Central memory CD4-positive, alpha-beta T cell (primary cell): ENCODE measurements at places on chromosomes 6 and 20.

GRCh38 chr20:53685070-53685595, 91.5 kb upstream of the ZNF217 start:
- DNase-seq, result no peak

DNA sequence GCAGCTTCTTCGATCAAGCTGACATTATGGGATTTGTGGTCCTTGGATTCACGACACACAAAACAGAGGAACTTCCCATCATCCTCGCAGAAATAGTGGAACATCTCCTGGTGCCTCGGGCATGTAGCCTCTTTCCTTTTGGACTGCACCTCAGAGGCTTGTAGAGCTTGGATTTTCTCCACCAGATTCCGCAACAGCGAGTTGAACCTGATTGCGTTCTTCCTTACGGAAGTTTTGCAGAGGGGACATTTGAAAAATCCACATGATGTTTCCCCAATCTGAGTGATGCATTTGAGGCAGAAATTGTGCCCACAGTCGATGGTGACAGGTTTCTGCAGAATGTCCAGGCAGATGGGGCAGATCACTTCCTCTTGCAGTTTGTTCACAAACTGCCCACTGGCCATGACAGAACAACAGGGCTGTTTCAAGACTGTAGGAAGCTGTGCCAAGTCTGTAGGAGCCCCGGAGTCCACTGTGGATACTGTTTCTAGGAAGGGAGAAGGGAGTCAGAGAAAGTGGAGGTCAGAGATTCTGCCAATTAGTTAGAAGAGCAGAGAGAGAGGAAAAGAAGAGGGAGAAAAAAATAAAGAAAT, 392 bp downstream of the TRIM31 start:
- no peak for DNase-seq

- no peak for DNase-seq
Observed at GRCh38 chr20:440636-441035, 21.7 kb downstream of the TBC1D20 start.

- no peak for DNase-seq
Observed at GRCh38 chr20:33061658-33062028, 7.9 kb downstream of the BPIFB3 start.

DNA sequence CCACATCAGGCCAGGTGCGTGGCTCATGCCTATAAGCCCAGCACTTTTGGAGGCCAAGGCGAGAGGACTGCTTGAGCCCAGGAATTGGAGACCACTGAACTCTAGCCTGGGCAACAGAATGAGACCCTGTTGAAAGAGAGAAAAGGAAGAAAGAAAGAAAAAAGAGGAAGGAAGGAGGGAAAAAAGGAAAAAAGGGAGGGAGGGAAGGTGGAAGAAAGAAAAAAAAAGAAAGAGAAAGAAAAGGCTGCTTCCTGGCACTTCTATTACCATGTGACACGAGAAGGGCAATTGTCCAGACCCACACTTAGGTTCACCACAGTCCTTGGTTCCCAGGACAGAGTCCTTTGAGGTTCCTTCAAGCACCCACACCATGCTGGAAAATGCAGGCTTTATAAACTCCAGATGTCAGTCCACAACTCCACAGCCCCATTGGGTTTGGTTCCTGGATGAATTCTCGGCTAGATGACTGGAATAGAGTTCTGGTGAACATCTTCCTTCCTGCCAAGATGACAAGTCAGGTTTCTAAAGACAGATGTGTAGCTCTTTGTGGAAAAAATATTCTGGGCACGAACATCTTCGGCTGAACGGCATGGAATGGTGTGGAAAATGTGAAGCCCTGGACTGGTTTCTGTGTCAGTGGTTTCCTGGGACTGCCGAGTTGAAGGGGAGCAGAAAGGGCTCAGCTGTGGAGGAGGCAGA, 32.5 kb downstream of the NT5E start:
- DNase-seq, result no peak

DNA sequence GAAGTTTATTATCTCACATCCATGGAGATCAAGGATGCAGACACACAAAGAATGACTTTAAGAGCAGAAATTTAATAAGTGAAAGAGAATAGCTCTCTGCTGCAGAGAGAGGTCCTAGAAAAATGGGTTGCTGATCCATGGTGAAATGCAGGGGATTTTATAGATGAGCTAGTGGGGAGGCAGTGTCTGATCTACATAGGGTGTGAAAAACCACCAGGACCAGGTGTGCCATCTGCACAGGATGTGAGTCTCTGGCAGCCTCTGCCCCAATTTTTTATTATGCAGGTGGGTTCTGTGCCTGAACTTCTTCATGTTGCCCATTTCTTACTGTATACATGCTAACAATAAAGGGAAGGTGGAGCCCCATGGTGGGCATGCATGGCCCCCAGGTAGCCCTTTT, 19.9 kb upstream of the NANP start:
- DNase-seq, result peak; percentile 3

DNA sequence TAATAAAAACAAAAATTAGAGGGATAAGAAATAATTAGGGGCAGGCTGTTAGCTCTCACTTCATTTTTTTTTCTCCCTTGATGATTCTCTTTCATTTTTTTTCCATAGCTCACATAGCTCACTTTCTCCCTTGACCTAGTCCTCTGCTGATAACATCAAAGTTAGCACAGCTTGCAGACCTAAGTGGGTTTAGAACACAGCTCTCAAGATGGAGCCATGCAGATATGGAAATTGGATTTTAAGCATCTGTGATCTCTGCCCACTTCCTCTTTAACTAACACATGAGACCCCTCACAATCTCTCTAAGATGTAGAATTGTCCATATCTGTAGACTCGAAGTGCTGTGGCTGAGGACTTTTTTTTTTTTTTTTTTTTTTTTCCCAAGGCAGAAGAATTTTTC, 257.1 kb downstream of the SOX4 start:
- DNase-seq, result no peak

- DNase-seq, result no peak
Observed at GRCh38 chr20:33991502-33991901, 2.2 kb upstream of the RALY start.

DNA sequence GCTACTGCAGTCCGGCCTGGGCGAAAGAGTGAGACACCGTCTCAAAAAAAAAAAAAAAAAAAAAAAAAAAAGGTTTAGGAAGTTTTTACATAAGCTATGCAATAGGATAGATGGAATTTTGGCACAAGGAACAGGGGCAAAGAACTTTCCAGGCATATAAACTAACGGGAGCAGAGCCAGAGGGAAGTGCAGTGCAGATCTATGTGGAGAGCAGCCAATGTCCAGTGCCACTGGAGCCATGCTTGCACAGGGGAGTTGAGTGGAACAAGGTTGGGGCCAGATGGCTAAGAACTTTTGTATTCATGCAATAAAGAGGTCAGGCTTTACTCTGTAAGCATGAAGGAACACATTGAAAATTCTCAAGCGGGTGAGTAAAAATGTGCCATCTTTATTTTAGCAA, 10.8 kb downstream of the SLC17A2 start:
- no peak for DNase-seq

GRCh38 chr6:116369964-116370759, 585 bp upstream of the DSE start:
- no peak for DNase-seq

DNA sequence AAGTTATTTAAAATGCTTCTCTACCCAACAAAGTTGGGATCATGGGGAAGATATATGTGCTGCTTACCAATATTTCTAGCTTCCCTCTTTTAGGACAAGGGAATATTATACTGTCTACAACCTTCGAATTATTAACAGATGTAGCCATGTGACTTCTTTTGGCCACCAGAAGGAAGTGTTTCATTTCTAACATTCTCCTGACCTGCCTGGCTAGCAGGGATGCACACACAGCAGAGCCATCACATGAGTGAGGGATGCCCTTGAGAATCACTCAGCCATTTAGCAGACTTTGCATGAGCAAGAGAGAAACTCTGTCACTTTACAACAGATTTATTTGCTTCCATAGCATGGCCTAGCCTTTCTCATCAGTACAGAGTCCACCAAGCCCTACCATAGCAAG, 230.7 kb upstream of the MARCKS start:
- DNase-seq, result no peak

- DNase-seq, result no peak
Observed at GRCh38 chr20:58048096-58048702, 180.3 kb downstream of the ANKRD60 start.

DNA sequence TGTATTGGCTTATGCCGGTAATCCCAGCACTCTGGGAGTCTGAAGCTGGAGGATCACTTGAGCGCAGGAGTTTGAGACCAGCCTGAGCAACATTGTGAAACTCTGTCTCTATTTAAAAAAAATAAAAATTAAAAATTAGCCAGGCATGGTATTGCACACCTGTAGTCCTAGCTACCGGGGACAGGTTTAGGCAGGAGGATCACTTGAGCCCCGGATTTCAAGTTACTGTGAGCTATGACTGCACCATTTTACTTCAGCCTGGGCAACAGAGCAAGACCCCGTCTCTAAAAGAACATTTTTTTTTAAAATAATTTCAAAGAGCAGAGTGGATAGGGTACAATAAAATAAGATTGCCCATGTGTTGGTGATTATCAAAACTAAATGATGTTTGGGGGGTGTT, 482.9 kb upstream of the SOX4 start:
- DNase-seq, result no peak

GRCh38 chr6:57297505-57297904, 19.9 kb upstream of the PRIM2 start:
- no peak for DNase-seq

DNA sequence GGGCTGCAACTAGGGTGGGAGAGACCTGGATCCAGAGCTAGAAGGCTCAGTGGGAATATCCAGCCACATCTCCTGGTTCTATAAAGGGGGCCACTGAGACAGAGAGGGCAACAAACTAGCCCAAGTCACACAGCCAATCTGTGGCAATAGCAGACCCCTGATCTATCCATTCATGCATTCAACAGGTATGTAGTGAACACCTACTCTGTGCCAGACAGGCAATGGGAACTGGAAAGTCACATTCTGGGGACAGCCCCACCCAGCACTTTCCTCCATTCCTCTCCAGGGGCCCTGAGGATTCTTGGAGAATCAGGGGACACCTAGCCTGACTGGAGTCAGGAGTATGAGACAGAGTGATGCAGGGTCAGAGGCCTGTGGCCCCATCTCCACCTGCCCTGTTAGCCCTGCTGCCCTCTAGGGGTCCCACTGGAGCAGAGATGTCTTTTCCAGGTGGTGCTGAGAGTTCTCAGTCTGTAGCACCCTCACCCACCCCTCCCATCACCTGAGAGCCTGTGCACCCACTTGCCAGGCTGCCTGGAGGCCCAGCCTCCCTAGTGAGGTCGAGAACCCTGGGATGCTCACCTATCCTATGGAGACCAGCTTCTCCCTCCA, 13.6 kb downstream of the BPIFA2 start:
- no peak for DNase-seq

DNA sequence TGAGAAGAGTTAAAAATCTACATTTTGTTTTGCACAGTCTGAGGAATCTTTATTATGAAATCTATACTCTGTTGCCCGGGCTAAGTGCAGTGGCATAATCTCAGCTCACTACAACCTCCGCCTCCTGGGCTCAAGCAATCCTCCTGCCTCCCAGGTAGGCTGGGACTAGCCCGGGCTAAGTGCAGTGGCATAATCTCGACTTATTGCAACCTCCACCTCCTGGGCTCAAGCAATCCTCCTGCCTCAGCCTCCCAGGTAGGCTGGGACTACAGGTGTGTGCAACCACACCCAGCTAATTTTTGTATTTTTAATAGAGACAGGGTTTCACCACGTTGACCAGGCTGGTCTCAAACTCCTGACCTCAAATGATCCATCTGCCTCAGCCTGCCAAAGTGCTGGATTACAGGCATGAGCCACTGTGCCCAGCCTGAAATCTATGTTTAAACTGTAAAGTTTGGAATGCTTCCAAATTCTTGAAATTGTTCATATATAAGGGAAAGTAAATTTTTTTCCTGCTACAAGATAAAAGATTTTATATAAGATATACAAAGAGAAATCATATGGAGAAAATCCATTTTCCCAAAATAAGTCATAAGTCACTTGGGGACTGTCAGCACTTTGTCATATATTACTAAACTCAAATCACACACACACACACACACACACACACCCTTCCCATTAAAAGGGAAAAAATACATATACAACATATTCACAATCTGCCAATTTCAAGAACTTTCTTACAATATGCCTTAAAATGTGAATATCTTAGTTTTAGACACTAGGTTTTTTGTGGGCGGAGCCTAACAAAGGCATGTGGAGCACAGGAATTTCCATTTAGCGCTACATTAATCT, 19.4 kb downstream of the PTPRK start:
- DNase-seq, result no peak

- DNase-seq, result no peak
Observed at GRCh38 chr6:65410309-65410708, 296.7 kb downstream of the EYS start.

DNA sequence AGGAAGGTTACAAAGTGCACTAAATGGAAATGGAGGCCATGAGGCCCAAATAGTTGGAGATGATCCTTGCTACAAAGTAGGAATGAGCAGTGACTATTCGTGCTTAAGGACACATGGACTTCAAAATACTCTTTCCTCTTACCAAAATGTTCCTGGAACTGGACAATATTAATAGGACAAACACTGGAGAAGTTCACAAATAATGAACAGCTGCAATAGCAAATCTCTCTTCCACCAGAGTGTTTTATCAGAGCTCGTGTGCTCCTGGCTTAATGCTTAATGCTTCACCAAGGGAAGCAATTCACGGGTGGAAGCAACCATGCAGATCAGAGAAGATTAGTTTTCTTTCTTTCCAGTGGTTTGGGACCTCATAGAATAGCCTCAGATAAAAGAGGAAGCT, 435.4 kb downstream of the BCKDHB start:
- DNase-seq, result no peak

DNA sequence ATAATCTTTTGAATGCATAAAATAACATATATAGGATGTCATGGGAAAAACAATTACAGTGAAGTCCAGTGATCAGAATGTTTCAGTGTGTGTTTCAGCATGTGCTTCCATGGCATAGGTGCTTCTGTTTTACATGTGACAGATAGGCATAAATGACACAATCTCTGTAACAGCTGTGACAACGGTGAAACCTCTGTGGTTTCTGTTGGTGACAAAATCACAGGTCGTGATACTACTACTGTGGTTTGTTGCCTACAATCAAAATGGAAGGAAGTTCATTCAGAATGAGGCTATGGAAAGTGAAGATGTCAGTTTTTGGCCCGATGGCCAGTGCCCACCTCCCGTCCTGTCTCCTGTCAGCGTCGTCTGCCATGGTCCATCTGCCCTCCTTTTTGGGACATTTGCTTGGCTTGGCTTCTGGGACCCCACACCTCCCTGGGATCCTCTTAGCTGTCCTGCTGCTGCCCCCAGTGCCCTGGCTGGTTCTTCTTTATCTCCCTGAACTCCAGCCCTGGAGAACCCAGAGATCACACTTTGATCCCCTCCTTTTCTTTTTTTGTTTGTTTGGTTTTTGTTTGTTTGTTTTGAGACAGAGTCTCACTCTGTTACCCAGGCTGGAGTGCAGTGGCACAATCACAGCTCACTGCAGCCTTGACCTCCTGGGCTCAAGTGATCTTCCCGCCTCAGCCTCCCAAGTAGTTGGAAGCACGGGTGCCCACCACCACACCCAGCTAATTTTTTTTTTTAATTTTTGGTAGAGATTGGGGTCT, 79.3 kb upstream of the NAA20 start:
- DNase-seq, result peak; percentile 36
